ENCODE measurements at places on chromosomes 1 and 21. TPM values are rescaled to one million over a fixed set of nuclear protein-coding genes. Genes with fewer than 3 reads are reported as not detected.

Gene CDC42
- 228 TPM for total RNA-seq

Gene AK4
- 4.3 TPM for total RNA-seq

Gene ZNF683
- 0.49 TPM for total RNA-seq

Gene MROH7
- total RNA-seq = 3.6 TPM

Gene FCRL4
- 3.8 TPM for total RNA-seq

Gene RRP1
- total RNA-seq = 18.4 TPM

Gene APCS
- total RNA-seq = not detected

Gene KRTAP21-2
- not detected for total RNA-seq

Gene CIART
- total RNA-seq = 0.97 TPM

Gene KCNJ6
- not detected for total RNA-seq

Gene TEKT2
- not detected for total RNA-seq

Gene LSS
- 28.3 TPM for total RNA-seq
